ENCODE measurements at places on chromosomes 13 and 19. TPM values are rescaled to one million over a fixed set of nuclear protein-coding genes. Genes with fewer than 3 reads are reported as not detected.

Gene ICAM1
- total RNA-seq = 25.9 TPM

Gene ZNF560
- not detected for total RNA-seq

Gene CCDC70
- total RNA-seq = not detected

Gene LRRC63
- total RNA-seq = not detected

Gene PTGER1
- total RNA-seq = not detected

Gene LILRA5
- 2.8 TPM for total RNA-seq

Gene WDR87
- not detected for total RNA-seq

Gene PTPRS
- total RNA-seq = 172 TPM

Gene GJB6
- not detected for total RNA-seq

- DNase-seq = no peak
- H3K36me3 ChIP-seq = no peaks in the 10 kb centered on the region
- no peak overlapping the region for H3K27ac ChIP-seq
- H3K27me3 ChIP-seq = no peaks in the 10 kb centered on the region
- no peaks in the 10 kb centered on the region for H3K4me1 ChIP-seq
Observed at GRCh38 chr13:33787051-33787591, 30.8 kb upstream of the RFC3 start.

GRCh38 chr13:72163678-72164077 is 296.7 kb upstream of the DACH1 start:
- no peaks in the 10 kb centered on the region for H3K36me3 ChIP-seq
- DNase-seq = no peak
- no peaks in the 10 kb centered on the region for H3K27me3 ChIP-seq
- no peak overlapping the region for H3K4me3 ChIP-seq
- H3K27ac ChIP-seq = no peak overlapping the region
- H3K4me1 ChIP-seq = no peaks in the 10 kb centered on the region

DNA sequence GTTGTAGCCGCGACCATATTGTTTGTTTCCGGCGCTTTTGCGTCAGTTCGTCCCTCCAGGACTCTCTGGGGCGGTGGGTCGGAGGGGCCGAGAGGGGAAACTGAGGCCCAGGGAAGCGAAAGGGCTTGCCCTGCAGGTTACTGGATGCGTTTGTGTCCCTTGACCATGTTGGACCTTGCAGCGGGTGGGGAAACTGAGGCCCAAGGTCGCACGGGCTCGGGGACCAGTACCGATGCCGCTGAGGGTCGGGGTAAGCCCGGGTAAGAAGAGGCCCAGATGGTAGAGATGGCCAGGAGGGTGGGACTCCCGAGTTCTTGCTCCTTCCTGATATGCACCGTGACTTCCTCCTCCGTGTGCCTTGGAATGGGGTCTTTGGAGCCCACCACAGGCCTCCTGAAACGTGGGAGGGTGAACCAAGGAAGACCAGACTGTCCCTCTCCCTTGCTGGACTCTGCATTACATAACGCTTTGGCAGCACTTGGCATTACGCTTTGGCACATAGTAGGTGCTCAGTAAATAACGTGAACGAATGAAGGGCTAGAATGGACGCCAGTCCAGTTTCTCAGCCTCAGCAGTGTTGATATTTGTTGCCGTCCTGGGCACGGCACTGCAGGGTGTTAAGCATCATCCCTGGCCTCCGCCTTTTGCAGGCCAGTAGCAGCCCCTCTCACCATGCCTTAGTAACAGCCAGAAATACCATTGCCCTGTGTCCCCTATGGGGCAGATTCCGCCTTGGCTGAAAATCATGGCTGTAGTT is 743 bp downstream of the CHAF1A start:
- peak overlapping the region; percentile 91 for H3K27ac ChIP-seq
- H3K4me1 ChIP-seq = peaks cover 9% of the 10 kb centered on the region
- peak overlapping the region; percentile 67 for H3K4me3 ChIP-seq
- no peaks in the 10 kb centered on the region for H3K36me3 ChIP-seq

DNA sequence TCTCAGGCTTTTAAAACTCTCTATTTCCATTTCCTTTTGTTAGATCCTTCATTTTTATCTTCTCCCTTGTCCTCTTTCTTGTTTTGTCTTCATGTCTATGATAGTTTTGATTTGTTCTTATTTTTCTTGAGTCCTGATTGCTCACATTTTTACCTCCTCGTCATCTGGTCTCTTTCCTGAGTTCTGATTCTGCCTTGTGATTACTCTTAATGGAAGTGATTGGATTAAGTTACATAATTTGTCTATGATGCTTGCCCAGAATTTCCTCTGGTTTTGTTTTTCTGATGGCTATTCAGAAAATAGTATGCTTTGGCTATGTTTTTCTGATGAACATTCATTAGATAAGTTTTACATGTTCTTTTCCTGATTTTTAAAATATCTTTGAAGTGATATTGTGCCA is 102.6 kb downstream of the DNAJC3 start:
- DNase-seq = no peak
- no peak overlapping the region for H3K27ac ChIP-seq
- H3K4me3 ChIP-seq = no peak overlapping the region
- H3K36me3 ChIP-seq = no peaks in the 10 kb centered on the region

DNA sequence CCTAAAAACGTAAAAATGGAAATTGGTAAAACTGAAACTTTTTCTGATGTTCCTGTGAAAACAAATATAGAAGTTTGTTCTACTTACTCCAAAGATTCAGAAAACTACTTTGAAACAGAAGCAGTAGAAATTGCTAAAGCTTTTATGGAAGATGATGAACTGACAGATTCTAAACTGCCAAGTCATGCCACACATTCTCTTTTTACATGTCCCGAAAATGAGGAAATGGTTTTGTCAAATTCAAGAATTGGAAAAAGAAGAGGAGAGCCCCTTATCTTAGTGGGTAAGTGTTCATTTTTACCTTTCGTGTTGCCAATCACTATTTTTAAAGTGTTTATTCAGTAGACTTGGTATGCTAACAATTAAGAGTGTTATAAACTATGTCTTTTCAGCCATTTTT is 25.6 kb downstream of the BRCA2 start:
- H3K36me3 ChIP-seq = no peaks in the 10 kb centered on the region
- DNase-seq = no peak
- no peak overlapping the region for H3K4me3 ChIP-seq
- H3K27ac ChIP-seq = no peak overlapping the region

GRCh38 chr19:34733266-34733745 is 737 bp upstream of the ZNF181 start:
- H3K4me3 ChIP-seq = peak overlapping the region; percentile 90
- H3K4me1 ChIP-seq = peaks cover 10% of the 10 kb centered on the region
- no peaks in the 10 kb centered on the region for H3K36me3 ChIP-seq
- peak; percentile 48 for DNase-seq

- DNase-seq = peak; percentile 70
- H3K4me1 ChIP-seq = no peaks in the 10 kb centered on the region
- H3K36me3 ChIP-seq = no peaks in the 10 kb centered on the region
- H3K4me3 ChIP-seq = no peak overlapping the region
- H3K27ac ChIP-seq = peak overlapping the region; percentile 79
- no peaks in the 10 kb centered on the region for H3K27me3 ChIP-seq
Observed at GRCh38 chr13:50357586-50358118, 342.4 kb downstream of the KCNRG start.

DNA sequence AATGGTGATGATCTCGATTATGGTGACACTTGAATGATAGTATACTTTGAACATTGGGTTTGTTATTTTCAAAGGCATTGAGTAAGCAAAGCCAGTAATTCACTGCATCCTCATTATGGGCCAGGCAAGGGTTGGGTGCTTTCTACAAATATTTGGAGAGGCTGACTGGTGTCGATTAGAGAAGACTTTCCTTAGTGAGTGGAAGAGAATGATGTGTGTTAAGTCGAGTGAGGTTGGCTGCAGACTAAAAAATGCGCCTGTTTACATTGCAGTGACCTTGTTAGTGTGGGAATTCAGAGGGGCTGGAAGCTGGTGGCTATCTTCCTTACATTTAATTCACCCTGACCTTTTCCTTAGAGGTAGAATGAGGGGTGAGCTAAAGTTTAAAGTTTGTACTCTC is 22.4 kb upstream of the RNF113B start:
- H3K27ac ChIP-seq = no peak overlapping the region
- no peaks in the 10 kb centered on the region for H3K36me3 ChIP-seq
- no peak for DNase-seq
- no peaks in the 10 kb centered on the region for H3K27me3 ChIP-seq

DNA sequence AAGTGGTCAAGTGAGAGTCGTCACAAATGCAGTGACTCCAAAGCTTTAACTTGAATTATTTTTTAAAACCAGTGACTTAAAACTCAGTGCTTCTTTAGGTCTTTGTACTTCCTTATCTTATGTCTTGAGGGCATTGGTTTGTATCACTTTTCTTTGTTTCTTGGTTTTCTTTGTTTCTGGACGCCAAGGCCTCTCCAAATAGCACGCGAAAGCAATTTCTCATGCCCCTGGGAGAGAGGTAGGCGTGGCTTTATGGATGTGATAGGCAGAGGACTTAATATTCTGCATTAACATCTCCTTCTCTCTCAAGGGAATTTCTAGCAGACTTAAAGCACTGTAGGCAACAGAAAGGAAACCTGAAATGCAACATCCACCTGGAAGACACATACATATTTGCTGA is 20.6 kb downstream of the UBE2L5 start:
- H3K4me1 ChIP-seq = no peaks in the 10 kb centered on the region
- H3K4me3 ChIP-seq = no peak overlapping the region
- no peaks in the 10 kb centered on the region for H3K36me3 ChIP-seq
- no peaks in the 10 kb centered on the region for H3K27me3 ChIP-seq
- H3K27ac ChIP-seq = no peak overlapping the region

DNA sequence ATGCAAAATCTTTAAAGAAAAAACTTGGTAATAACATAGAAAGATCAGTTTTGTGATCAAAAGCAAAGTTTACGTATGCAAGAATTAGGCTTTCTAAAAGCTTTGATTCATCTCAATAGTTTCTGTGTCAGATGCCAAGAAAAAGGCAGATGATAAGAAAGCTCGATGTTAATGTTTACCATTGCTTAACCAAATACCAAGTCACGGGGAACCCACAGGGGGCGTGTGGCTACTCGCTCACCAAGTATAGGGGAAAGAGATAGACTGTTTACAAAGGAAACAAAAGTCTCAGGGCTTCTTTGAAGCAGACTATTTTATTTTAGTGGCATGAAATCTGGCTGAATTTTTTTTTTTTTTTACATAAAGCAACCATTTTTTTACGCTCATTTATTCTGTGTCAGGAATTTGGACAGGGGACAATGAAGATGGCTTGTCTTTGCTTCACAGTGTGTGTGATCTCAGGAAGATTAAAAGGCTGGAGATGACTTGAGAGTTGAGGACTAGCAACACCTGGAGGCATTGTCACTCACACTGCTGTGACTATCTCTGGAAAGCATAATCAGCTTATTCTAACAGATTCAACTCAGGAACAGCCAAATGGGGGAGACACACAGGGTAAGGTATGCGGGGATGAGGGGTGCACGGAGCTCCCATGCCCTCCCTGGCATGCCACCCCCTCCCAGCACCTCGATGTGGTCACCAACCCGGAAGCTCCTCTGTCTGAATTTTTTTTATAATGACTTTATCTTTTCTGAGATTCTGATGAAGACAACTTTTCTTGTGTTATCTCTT is 24.9 kb downstream of the RCBTB1 start:
- no peaks in the 10 kb centered on the region for H3K27me3 ChIP-seq
- H3K4me3 ChIP-seq = no peak overlapping the region
- H3K36me3 ChIP-seq = no peaks in the 10 kb centered on the region

DNA sequence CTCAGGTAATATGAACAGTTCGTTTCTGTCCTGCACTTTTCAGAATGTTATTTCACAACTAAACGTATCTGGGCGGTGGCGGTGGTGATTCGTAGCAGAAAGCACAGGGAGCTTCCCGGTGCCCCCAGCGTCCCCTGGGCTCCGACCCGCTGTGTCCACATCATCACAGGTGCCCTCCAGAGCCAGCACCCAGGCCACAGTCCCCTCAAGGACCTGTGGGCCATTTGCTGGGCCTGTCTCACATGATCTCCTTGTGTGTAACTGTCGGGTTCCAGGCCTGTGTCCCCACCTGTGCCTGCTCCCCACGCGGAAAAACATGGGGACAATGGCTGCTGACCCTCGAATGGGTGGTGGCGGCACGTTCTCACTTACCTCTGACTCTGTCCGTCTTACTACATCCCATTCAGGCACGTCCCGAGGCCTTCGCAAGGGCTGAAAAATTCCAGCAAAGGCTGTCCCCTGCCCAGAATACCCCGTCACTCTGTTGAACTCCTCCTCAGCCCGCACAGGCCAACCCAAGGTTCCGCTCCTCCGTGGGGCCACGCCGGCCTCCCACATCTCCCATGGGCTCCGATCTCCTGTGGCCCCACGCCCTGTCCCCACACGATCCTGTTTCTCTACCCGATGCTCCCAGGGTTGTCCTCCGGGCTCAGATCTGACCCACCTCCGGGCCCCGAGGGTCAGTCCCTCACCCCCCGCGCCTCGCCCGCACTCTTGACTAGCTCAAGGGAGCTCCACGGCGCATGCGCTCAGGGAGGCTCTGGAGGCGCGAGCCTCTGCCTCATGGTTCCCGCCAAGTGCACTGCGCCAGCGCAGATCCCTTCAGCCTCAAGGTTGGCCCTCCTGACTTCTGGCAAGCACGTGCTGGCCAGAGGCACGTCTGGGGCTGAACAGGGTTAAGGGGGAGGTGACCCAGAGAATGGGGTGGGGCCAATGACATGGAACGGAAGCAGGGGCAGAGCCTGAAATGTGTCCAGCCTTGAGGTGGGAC is 21.2 kb downstream of the DEDD2 start:
- DNase-seq = no peak
- H3K27ac ChIP-seq = no peak overlapping the region
- no peaks in the 10 kb centered on the region for H3K4me1 ChIP-seq
- no peaks in the 10 kb centered on the region for H3K27me3 ChIP-seq
- H3K36me3 ChIP-seq = no peaks in the 10 kb centered on the region
